Stimulated activated CD8-positive, alpha-beta memory T cell treated with anti-CD3 and anti-CD28 coated beads, Interleukin-4, amount 100 ng/mL, for 4 hours (primary cell): ENCODE measurements at places on chromosomes 1 and 21.

DNA sequence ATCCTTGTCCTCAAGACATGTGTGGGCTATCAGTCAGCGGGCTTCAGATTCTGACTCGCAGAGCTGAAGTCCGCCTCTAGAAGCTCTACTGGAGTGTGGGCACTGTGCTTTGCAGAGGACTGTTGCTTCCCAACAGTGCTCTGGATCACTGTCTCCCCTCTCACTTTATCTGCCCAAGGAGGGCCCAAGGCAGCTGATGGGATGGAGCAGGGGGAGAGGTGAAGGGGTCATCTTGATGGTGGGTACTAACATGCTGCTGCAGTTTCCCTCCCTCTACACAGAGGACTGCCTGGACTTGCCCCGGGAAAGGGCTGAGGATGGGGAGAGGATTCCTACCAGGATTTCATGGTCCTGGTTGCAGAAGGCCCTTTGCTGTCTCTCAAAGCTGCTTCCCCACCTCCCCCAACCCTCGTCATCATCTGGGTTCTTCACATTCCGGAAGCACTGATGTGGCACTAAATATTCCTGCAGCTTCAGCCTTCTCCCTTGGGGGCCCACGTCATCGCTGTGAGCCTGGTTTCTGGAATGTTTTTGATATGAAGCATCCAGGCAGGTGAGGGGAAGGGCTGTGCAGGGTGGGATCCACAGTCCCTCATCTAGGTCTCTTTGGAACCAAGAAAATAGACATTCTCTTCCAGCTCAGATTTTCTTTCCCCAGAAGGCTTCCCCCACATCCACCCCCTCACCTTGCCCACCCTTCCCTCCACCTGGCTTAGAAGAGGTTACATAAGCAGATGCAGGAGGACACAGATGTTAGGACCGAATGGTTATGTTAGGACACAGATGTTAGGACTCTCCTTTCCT lies 23.2 kb downstream of the NUAK2 start:
- no peak for DNase-seq

DNA sequence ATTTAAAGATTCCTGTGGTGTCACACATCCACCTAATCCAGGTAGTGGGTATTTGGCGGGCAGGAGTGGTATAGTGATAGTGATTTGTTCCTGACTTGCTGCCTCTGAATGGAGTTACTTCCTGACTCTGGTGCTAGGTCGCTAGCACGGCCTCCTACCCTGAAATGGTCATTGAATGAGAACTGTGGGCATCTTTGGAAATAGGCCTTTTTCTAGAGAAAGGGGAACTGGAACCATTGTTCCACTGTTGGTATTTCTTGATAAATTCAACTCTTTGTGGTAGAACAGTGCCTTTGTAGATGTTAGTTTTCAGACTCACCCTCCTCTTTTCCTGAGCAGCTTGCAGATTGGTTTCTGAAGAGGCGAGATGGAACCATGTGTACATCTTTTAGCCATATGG lies 1.5 kb downstream of the QSOX1 start:
- no peak for DNase-seq

DNA sequence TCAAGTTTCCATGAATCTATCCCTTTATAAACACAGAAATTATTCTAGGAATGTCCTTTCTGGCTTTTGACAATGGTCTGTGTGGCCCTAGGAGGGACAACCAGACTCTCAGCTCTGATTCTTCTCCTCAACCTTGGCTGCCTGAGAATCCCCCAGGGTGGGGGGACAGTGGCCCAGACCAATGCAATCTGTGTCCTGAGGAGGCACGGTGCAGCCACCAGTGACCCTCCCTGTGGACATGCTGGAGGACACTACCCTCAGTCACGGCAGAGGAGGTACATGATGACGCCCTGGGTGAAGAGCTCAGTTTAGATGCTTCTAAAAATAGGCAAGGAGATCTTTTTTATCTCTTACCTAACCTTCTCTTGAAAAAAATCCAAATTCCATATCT lies 91.7 kb downstream of the PGBD5 start:
- no peak for DNase-seq

DNA sequence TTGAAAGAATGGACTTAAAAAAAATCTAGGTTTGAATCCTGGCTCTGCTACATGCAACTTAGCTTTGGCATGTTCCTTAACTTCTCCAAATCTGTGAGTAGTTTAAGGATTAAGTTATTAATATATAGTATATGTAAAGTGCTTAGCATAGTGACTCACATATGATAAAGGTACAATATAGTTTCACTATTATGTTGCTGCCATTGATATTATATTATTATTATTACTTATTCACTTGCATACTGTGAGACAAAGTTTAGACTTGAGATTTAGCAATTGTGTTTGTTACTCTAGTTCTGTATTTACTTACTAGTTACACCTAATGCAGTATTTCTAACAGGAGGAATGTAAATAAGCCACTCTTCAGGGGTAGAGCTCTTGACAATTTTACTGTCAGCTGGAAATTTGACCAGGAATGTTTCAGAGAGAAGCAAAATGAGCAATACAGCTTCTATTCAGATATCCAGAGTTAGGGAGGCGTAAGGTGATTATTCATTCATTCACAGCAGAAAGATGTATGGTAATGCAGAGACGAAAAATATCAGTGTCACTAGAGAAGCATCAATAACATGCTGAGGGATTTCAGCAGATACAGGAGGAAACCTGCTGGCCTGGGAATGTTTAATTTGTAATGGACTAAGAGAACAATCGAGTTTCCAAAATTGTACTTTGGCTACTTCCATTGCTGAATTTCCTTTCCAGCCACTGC lies 25.5 kb downstream of the RGS7 start:
- DNase-seq = no peak

DNA sequence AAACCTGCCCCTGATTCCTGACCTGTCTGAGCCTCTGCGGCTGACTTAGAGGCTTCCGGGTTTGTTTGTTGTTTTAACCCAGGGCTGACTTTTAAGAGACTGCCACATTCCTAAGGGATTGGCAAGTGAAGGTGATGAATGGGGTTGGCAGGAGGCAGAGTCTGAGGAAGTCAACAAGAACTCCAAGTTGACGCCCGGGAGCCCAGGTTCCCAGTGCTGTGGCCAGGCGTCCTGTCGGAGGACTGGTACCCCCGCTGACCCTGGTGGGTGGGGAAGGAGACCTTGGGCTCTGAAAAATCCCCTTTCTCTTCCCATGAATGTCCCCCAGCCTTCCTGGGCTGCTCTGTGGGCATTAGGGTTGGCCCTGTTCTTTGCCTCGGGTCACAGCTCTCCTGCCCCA lies 19.7 kb upstream of the EPS8L3 start:
- DNase-seq = no peak

DNA sequence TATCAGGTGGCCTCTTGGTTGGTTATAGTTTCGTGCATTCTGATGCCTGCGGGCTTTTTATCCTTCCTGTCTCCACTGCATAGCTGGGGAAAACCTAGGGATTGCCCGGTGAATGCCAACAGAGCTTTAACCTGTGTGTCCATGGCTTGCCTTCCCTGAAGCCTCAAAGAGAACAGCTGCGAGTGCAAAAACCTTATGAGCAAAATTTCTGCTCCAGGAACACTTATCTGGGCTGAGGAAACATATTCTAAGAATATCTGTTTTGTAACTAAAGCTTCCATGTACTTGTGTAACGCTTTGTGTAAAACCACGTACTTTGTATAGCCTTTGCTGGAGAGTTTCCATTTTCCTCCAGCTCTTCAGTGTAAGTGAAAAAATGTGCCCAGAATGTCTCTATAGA lies 7.2 kb downstream of the CNST start:
- no peak for DNase-seq

DNA sequence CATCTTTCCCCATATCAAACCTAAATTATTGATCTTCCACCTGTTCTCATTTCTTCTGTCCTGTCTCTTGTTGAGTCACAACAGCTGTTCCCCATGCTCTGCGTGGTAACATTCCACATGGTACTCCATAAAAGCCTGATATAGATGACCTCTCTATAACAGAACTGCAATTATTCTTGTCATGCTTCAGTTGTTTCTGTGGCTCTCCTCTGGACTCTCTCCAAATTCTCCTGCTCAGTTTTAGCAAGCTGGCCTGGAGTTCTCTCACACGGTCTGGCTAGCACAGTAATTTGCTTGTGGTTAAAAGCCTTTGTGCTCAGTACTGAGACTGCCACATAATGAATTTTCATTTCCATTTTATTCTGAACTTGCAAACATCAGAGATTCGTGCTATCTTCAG lies 10.6 kb upstream of the LRRC39 start:
- no peak for DNase-seq

- no peak for DNase-seq
These were observed 21.1 kb upstream of the GPR157 start for GRCh38 chr1:9149837-9150581.

DNA sequence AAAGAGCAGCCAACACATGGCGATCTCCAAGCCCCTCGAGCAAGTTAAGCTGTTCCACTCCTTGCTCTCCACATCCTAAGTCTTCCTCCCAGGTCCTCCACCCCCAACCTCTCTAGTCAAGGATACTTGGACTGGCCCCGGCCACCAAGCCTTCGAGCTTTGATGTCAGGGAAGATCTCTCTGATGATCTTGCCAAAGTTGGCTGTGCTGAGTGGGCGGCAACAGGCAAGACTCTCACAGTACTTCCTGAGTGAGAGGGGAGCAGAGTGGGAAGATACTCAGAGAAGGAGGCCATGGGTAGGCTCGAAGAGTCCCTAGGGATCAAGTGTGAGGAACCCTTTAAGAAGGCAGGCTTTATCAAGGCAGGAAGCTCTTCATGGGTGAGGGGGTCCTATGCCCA lies 2.8 kb downstream of the RFX5 start:
- no peak for DNase-seq

- DNase-seq = no peak
These were observed 46.0 kb upstream of the LRRN2 start for GRCh38 chr1:204731509-204731908.

DNA sequence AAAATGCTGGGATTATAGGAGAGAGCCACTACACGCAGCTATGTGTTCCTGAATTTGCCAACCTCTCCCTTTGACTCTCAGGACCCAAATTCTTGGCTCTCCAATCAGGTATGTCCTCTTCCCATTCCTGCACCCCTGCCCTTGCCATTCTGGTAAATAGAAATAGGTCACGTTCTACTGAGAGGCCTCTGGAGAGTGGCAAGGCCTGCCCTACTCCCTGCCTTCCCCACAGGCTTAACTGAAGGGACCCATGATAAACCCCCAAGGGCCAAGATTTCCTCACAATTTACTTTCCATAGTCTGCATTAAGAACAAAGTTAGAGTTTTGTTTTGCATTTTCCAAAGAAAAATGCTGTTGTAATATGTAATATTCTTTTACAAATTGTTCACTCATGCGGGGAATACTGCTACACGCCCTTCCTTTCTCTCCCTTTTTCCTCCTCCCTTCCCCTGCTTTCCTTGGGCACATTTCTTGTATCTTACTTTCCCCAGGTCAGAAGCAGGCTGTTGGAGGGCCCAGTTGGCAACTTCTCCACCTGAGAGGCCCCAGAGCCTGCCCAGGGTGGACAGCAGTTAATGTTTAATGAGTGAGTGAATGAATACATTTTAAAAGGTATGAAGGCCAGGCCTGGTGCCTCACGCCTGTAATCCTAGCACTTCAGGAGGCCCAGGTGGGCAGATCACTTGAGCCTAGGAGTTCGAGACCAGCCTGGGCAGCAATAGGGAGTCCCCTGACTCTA lies 33.9 kb upstream of the PUM1 start:
- DNase-seq = no peak

- no peak for DNase-seq
These were observed 9.4 kb downstream of the PIGP start for GRCh38 chr21:37063433-37063832.

GRCh38 chr1:168636642-168637111 lies 60.3 kb downstream of the XCL1 start:
- DNase-seq = no peak
